ENCODE measurements at places on chromosomes 6 and 20. TPM values are rescaled to one million over a fixed set of nuclear protein-coding genes. Genes with fewer than 3 reads are reported as not detected.

- no peak for DNase-seq
These were observed 72.9 kb upstream of the DTNBP1 start for GRCh38 chr6:15735567-15736265.

DNA sequence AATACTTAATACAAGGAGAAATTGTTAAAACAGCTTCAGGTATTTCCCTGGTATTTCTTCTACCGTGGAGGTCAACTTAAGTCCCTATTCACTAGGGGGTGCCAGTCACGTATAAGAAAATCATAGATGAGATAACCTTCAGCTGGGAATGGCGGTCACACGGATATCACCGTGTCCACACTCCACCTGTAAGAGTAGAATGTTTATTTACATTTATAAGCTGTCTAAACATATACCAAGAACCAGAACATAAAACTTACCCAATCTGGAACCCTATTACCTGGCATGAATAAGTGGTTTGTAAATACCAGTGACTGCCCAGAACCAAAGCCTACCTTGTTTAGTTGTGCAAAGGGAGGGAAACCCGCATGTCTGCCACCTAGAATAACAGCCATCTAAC, 1.9 kb upstream of the ELOVL4 start:
- peak; percentile 32 for DNase-seq

- no peak for DNase-seq
These were observed 269.9 kb downstream of the ALDH8A1 start for GRCh38 chr6:134680021-134680420.

DNA sequence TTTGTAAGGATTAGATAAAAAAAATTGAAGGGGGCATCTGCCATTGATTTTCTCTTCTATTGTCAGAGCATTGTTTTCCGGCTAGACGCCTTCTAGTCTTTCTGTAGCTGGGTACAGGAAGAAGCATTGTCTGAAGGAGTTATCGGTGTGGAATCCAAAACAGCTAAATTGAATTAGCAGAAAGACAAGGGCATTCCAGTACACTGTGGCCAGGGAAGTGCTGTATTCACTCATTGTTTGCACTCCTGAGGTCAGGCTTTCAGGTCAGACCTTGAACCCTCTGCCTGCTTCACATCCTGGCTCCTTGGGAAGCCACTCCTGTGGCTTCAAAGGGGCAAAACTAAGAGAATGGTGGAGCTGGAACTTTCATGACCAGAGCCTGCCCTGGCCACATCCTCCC, 81.1 kb upstream of the SNAP25 start:
- DNase-seq, result no peak

Gene CST4
- not detected for polyA plus RNA-seq

Gene ZC2HC1B
- polyA plus RNA-seq, result not detected

Gene ZNF334
- 26.4 TPM for polyA plus RNA-seq

DNA sequence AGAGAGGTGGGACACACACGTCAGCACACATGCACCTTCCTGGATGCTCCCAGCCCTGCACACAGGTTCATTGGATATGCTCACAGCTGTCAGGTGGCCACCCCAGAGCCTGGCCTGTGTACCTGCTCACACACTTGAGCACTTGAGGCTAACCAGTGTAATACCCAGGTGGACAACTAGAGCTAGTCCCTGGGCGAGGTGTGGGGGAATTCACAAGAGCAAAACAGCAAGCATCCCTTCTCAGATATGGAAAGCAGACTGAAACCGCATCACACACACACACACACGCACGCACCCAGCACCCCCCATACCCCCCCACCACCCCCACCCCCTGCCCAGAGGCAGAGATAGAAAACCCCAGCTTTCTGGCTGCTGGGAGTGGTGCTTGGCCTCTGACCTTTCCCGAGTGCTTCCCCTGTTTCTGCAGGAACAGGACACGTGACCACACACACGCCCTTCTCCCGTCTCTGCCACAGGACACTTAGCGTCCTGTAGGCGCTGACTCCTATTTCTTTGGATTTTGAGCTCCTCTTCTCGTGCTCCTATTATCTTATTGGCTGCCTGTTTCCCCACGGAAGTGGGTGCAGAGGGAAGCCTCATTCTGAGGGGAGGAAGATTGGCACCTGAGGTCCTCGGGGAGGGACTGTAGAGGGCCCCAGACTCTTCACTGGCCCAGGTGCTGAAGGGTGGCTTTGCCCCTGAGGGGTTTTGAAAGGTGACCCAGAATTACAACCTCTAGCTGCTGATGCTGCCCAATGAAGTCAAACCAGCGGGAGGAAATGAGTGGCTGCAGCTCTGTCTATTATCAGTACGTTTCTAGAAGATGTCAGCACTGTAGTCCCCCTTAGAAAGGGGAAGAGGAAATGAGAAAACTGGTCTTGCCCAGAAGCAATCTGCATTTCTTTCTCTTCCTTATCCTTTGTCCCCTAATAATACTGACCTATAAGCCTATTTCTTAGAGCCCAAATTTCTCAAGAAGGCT, 65.8 kb downstream of the SYTL3 start:
- DNase-seq, result no peak

GRCh38 chr20:12371990-12372389, 454.3 kb downstream of the BTBD3 start:
- DNase-seq, result no peak

Gene GDAP1L1
- polyA plus RNA-seq, result 0.50 TPM

Gene EEF1A1
- 18,648 TPM for polyA plus RNA-seq

Gene TOP1
- polyA plus RNA-seq, result 124 TPM

GRCh38 chr6:37365791-37366190, 12.0 kb downstream of the RNF8 start:
- DNase-seq, result no peak

DNA sequence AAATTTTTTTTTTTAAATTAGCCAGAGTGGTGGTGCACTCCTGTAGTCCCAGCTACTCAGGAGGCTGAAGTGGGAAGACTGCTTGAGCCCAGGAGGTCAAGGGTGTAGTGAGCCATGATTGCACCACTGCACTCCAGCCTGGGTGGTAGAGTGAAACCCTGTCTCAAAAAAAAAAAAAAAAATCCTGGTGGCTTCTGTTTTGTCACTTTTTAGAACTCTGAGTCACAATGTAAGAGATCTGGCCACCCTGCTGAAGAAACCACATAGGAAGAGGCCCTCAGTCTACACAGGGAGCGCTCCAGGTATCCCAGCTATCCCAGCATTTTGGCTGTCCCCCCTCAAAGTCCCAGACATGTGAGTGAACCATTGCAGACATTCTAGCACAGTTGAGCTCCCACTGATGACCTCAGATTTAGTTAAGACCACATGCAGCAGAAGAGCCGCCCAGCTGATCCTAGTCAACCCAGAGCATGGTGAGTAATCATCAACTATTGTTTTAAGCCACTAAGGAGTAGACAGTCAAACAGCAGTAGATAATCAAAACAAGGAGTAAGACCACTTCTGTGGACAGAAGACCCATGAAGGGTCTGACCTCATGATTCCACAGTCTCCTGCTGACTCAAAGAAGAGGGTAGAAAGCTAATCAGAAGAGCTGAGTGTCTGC, 12.7 kb upstream of the ARFGEF2 start:
- DNase-seq, result no peak

Gene EYA2
- 0.95 TPM for polyA plus RNA-seq

Gene MYB
- 3.9 TPM for polyA plus RNA-seq

GRCh38 chr6:158185729-158186456, 17.7 kb downstream of the GTF2H5 start:
- DNase-seq, result no peak

GRCh38 chr6:158158123-158158522, 9.9 kb downstream of the SERAC1 start:
- no peak for DNase-seq

GRCh38 chr20:5652626-5653553, 97.3 kb upstream of the SHLD1 start:
- DNase-seq, result no peak

Gene MYBL2
- 29.3 TPM for polyA plus RNA-seq

- DNase-seq, result no peak
These were observed 251.4 kb downstream of the DOK5 start for GRCh38 chr20:54726687-54727300.

Gene CLIC5
- polyA plus RNA-seq, result 208 TPM

- no peak for DNase-seq
These were observed 11.8 kb downstream of the GNAS start for GRCh38 chr20:58864346-58864745.

DNA sequence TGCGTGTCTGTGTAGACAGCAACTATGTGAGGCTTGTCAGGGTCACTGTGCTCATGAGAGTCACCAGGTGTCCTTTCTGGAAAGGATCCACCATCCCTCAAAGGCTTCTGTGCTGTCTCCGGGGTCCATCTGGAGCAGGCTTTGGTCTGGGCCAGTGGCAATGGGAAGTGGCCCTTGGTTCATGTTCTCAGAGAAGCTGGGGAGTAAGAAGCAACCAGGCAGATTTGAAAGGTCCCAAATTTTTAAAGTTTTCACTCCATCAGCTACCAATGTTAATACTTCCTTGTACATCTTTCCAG, 68.2 kb downstream of the GCNT2 start:
- no peak for DNase-seq

DNA sequence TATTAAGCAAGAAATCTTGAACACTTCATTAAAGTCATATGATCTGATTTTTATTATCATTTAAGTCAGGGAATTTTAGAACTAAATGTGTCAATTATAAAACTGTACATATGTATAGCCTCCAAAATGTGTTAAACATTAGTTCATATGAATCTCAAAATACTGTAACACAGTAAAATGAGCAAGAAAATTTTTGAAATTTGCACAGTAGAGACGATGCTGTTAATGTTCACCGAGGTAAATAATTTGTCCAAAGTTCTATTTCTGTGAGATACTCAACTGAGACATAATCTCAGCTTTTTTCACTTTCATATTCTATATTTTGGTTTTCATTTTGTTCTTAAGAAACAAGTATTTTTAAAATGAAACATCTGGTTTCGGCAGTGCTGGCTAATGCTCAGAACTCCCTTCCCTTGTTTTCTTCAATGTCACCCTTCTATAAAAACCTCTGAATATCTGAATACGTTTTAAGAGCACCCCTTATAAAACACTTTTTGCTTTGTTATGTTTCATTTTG, 353.1 kb downstream of the LAMA2 start:
- DNase-seq, result no peak

- DNase-seq, result no peak
These were observed 76.6 kb upstream of the PROKR2 start for GRCh38 chr20:5393218-5393870.

Gene HLA-DMA
- polyA plus RNA-seq, result 13.9 TPM

Gene LY6G6F
- polyA plus RNA-seq, result 0.44 TPM

- no peak for DNase-seq
These were observed 18.1 kb upstream of the GATA5 start for GRCh38 chr20:62493886-62494285.

- DNase-seq, result no peak
These were observed 47.4 kb upstream of the RNGTT start for GRCh38 chr6:89010825-89011224.

Gene TFAP2D
- not detected for polyA plus RNA-seq

DNA sequence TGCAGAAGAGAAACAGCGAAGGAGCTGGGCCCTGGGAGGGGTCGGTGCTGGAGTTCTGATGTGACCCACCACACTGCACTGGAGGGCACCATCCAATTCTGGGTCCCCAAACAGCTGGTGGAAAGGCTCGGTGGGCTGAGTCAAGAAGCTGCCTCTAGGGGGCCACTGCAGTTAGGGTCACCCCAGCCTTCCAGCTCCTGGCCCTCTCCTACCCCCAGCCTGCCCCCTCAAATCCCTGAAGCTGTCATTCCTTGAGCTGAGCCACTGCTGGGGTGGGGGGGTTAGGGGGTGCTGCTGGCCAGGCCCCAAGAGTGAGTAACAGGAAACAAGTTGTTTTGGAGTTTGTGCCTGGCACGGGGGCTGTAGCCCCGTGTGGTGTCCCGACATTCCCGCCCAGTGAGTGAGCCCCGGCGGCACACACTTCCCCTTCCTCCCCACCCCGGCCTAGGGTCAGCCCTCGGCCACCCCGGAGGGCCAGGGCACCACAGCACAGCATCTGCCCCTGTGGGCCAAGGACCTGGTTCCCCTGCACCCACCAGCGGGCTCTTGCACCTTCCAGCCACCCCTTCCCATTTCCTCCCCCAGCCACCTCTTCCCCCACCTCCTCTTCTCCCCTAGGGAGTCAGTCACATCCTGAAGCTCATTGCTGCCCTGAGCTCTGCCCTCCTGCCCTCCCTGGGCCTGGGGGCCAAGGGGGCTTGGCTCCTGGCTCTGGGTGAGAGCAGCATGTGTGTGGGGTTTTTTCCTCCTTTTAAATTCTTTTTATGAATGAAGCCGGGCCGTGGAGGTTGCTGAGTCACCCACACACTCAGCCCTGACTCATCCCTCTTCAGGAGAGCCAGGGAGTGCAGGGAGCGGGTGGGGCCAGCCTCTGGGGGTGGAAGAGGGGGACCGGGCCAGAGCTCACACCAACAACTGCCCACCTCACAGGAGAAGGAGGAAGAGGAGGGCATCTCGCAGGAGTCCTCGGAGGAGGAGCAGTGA, 4.6 kb downstream of the SMIM29 start:
- no peak for DNase-seq

Gene ERVFRD-1
- 0.12 TPM for polyA plus RNA-seq

Gene SLC22A1
- 0.89 TPM for polyA plus RNA-seq

- no peak for DNase-seq
These were observed 460.1 kb upstream of the MANEA start for GRCh38 chr6:95117236-95117635.

Gene GSTA2
- polyA plus RNA-seq, result 0.43 TPM

Gene PGC
- polyA plus RNA-seq, result not detected

- no peak for DNase-seq
These were observed 410.7 kb upstream of the JAG1 start for GRCh38 chr20:11084508-11084907.

GRCh38 chr6:167797011-167797471, 29.7 kb upstream of the AFDN start:
- no peak for DNase-seq

- DNase-seq, result no peak
These were observed 121.6 kb upstream of the GJE1 start for GRCh38 chr6:142011156-142011555.

- no peak for DNase-seq
These were observed 21.2 kb upstream of the ENPP5 start for GRCh38 chr6:46191961-46192360.

GRCh38 chr6:145147981-145148749, 587.2 kb downstream of the EPM2A start:
- no peak for DNase-seq

DNA sequence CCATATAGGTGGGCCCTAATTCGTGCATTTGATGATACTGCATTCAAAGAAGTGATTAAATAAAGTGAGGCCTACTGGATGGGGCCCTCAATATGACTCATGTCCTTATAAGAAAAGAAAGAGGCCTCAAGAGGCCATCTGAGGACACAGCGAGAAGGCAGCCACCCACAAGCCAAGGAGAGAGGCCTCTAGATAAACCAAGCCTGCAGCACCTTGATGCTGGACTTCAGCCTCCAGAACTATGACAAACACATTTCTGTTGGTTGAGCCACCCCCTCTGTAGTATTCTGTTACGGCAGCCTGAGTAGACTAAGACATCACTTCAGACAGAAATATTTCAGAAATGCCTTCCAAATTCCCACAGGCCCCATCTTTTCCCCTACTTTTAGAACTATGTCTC, 82.5 kb upstream of the PLEKHG1 start:
- DNase-seq, result no peak

Gene NMBR
- 0.14 TPM for polyA plus RNA-seq

All from renal cortex interstitium (tissue), 15 donors.